Stimulated activated CD4-positive, alpha-beta T cell treated with anti-CD3 and anti-CD28 coated beads, TNF-alpha, amount 100 ng/mL, for 4 hours (primary cell): ENCODE measurements at places on chromosomes 3 and 15.

DNA sequence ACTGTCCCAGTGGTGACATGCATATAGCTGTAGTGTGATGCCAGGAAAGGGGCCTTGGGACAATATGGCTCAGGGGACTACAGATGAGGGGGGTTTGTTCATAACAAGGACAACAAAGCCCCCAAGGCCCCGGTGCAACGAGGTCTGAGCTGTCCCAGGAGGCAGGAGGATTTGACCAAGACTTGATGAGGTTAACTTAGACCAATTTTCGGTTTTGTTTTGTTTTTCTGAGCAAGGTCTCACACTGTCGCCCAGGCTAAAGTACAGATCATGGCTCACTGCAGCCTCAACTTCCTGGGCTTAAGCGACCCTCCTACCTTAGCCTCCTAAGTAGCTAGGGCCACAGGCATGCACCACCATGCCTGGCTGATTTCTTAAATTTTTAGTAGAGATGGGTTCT lies 23.8 kb downstream of the EFCAB12 start:
- no peak for DNase-seq

DNA sequence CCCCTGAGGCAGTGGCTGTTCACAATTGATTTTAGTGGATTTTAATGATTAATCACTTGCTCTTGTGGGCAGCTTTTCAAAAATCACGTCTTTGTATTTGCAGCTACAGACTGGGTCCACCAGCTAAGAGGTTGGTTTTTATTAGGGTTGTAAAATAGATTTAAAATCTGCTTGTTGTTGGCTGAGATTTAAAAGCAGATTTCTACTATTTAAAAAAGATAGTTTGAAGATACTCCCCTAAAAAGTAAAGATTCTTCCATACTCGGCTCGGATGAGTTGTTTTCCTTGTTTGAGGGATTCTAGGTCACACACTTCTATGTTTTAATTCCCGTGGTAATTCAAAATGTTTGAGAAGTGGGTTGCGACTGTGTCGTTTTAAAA lies 1.7 kb downstream of the KLHL24 start:
- DNase-seq: no peak

- DNase-seq: no peak
Measured at GRCh38 chr3:69032142-69032541, 18.7 kb upstream of the EOGT start.

DNA sequence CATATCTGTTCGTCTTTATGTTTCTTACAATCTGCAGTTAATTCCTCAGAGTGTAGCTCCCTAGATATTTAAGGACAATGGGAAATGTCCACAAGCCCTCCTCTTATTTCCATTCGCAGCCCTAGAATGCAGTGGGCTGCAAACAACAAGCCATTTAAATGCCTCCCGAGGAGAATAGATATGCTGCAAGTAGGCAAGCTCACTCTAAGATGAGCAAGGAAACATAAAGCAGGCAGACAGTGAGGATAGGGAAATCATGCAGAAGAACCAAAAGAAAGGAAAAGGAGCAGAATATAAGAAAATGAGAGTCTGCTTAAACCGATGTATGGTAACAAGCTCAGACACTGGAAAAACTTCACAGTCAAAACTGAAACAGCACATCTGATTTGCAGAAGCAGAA lies 561.9 kb downstream of the GBE1 start:
- no peak for DNase-seq

- DNase-seq: no peak
Measured at GRCh38 chr3:137172728-137173127, 214.9 kb downstream of the IL20RB start.

GRCh38 chr3:189512039-189512438 lies 119.2 kb upstream of the TP63 start:
- no peak for DNase-seq

DNA sequence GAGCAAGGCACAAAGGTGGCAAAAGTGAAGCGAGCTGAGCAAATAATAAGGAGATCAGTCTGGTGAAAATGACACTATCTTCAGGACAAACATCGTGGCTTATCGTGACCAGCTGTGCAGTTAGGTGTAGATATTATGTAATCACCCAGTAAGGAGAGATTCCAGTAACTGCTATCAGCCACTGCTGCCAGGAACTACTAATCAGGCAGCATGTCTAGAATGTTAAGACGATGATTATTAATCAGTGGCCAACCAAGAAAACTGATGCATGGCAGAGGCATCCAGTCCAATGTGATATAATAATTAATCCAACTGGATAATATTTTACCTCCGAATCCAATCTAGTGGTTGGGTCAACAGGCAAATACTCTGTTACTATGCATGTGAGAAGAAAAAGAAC lies 252.7 kb upstream of the ZPLD1 start:
- no peak for DNase-seq

DNA sequence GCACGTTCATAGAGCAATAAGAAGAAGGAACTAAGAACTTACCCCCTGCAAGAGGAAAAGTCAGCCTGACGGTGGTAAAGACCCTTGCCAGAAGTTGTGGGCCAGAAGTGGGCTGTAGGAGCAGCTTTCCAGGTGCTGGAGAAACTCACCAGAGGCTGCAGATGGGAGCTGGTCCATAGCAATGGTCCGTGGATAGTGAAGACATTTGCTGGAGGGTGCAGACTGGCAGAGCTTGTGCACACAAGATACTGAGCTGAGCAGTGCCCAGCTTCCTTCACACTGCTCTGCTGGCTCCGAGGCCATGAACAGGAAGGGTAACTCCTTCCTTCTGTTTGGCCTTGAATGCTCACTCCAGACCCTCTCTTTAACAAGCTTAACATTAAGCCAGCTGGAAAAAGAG lies 149.8 kb upstream of the BNIP2 start:
- DNase-seq: no peak

DNA sequence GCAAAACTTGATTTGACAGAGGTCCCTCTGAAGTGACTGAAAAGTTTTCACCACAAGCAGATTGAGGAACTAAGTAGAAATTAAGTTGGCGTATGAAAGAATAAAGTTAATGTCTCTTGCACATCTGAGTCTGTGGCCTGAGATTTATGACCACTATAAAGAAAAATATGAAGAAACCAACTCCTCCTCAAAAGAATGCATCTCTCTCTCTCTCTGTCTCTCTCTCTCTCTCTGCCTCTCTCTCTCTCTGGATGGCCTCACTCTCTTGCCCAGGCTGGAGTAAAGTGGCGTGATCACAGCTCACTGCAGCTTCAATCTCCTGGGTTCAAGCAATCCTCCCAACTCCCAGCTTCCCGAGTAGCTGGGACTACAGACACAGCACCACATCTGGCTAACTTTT lies 55.2 kb downstream of the RPL22L1 start:
- no peak for DNase-seq

- no peak for DNase-seq
Measured at GRCh38 chr3:159102001-159102400, 300.1 kb downstream of the MFSD1 start.

DNA sequence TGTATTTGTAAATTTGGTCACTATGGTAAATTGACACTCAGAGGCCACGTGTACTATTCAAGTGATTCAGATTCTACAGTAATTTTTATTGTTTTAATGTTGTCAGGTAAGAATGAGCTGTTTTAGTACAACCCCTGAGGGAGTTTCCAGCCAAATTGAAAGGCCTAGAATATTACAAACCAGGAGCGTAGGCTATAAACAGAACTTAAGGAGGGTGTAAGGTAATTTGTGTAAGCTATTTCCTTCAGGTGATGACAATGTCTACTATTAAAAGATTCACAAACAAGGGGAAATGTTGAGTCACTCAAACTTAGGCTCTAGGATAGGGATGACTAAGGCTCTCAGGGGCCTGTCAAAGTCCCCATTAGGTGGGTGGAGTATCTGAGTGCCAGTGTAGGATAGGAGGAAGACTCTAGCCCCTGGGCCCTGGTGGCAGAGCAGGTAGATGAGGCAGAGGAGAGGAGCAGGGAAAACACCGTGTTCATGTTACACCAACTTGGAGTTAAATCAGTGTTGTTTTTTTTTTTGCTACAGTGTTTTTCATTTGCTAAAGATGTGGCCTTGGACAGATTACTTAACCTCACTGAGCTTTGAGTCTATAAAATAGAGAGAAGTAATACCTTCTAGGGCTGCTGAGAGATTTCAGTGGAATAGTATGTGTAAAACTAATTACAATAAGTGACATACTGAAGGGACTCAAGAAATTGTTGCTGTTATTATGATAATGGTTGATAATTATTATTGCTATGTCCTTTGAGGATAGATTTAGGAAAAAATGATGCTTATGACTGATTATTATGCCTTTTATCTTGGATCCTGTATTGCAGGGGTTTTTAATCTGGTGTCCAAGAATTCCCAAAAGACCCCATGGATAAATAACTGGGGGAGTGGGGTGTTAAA lies 10.3 kb downstream of the TM4SF1 start:
- DNase-seq: no peak

DNA sequence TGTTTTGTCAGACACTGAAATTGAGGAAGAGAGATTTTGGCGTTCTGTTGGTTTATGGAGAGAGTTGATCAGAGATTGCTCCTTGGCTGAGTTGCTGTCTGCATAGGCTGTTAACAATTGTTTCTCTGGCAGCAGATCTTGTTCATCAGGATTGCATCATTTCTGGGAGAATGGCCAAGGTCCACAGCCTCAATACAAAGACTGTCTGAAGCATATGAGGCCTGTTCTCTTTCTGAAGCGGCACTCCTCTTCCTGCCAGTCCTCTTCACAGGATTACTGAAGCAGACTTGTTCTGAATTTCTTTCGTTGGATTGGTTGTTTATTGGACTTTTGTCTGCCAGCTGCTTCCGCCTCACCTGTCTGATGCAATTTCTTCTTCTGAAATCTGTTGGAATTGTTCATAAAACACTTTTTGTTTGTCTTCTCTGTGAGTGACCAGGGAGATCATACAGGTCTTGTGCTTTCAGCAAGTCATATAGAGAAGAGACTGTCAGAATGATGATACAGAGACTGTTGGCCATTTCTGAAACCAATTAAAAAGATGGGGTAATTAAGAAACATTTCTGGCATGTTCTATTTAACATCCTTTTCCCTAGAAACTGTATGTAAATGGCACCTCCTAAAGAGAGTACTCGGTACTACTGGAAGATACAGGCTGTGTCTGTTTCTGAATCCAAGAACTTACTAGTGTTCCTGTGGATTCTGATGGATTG lies 25.5 kb downstream of the SETD5 start:
- DNase-seq: no peak

GRCh38 chr3:156729460-156730179 lies 55.2 kb downstream of the TIPARP start:
- no peak for DNase-seq

DNA sequence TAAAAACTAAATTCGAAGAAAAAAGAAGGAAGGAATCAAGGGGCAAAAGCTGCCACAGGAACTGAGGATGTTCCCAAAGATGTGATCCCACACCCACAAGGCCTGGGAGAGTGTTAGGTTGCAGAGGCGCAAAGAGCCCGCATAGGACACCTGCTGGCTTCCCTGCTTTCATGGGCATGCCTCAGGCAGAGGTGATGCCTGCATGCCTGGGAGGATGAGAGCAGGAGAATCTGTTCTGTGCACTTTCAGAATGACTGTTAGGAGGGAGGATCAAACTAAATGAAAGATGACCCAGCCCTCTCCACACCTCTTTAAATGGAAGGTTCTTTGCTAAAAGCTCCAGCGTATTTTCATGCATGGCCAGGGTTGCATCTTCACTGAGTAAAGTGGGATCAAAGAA lies 162.4 kb downstream of the PLCL2 start:
- DNase-seq: no peak

DNA sequence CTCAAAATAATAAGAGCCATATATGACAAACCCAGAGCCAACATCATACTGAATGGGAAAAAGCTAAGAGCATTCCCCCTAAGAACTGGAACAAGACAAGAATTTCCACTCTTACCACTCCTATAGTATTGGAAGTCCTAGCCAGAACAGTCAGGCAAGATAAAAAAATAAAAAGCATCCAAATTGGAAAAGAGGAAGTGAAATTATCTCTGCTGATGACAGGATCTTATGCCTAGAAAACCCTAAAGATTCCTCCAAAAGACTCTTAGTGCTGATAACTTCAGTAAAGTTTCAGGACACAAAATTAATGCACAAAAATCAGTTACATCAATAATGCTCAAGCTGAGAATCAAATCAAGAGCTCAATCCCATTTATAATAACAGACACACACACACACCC lies 45.9 kb upstream of the SLC2A2 start:
- no peak for DNase-seq

- DNase-seq: no peak
Measured at GRCh38 chr3:15404767-15405166, 22.6 kb downstream of the METTL6 start.

GRCh38 chr15:101248274-101248673 lies 3.6 kb downstream of the CHSY1 start:
- no peak for DNase-seq

GRCh38 chr15:85551221-85551832 lies 170.9 kb downstream of the AKAP13 start:
- no peak for DNase-seq

GRCh38 chr3:148605521-148605920 lies 92.2 kb upstream of the AGTR1 start:
- DNase-seq: no peak

DNA sequence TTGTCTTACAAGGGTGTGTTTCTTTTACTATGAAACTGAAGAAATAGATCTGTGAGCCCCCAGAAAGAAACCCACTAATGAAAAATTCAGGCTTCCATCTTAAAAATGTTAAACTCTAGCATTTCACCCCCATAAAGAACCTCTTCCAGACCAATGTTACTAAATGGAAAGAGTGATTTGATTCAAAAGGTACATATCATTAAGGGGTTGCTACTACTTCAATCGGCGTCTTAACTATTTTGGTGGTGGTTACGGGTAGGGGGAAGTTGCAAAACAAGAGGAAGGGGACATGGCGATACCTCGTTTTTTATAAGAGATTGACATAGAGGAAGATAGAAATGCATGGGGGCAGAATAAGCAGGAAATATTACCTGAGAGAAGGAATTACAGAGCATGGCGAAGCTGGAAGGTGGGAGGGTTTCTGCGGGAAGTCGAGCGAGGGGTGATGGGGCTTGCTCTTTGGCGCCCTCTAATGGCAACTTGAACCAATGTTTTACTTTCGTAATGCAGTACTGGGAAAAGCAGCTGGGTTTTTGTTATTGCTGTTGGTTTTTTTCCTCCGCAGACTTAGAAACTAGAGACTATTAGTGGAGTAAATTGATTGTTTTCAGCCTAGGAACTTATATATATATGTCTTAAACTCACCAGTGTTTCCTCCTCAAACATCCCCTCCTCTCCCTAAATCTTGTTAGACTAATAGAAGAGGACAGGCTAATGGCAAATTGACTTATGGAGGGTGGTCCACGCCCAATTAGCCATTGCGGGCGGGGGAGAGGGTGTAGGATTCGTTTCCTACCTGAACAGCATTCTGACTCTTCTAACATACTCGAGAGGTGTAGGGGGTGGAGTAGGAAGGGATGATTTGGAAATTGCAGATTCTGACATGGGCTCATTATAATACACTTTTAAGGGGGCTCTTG lies 11.3 kb upstream of the SOX2 start:
- no peak for DNase-seq

- DNase-seq: no peak
Measured at GRCh38 chr3:70281663-70282062, 30.8 kb downstream of the MDFIC2 start.

GRCh38 chr3:58004973-58005372 lies 3.2 kb upstream of the FLNB start:
- no peak for DNase-seq

GRCh38 chr3:13262493-13263211 lies 157.5 kb downstream of the NUP210 start:
- DNase-seq: no peak

GRCh38 chr3:197068077-197068476 lies 38.5 kb upstream of the MELTF start:
- DNase-seq: no peak

GRCh38 chr3:2247831-2248230 lies 149.2 kb downstream of the CNTN4 start:
- DNase-seq: no peak
